ENCODE measurements at places on chromosomes 7 and 10. TPM values are rescaled to one million over a fixed set of nuclear protein-coding genes. Genes with fewer than 3 reads are reported as not detected.

METTL27 gene
- 5.9 TPM for total RNA-seq

TMEM196 gene
- 9.7 TPM for total RNA-seq

STAG3 gene
- total RNA-seq, result 0.55 TPM

SPDYE5 gene
- total RNA-seq, result 0.22 TPM

SYNPO2L gene
- total RNA-seq, result 2.5 TPM

C10orf62 gene
- not detected for total RNA-seq

NKX2-3 gene
- total RNA-seq, result not detected

EEPD1 gene
- 21.3 TPM for total RNA-seq

HOXA1 gene
- total RNA-seq, result 0.44 TPM

HECW1 gene
- 11.8 TPM for total RNA-seq

WDR86 gene
- 19.7 TPM for total RNA-seq

CRTAC1 gene
- 19.3 TPM for total RNA-seq

WDR37 gene
- 24.0 TPM for total RNA-seq

MKX gene
- total RNA-seq, result 13.1 TPM

PRSS37 gene
- total RNA-seq, result not detected

CHAT gene
- total RNA-seq, result 1.8 TPM

CYP3A4 gene
- total RNA-seq, result not detected

LIPF gene
- not detected for total RNA-seq

BEND7 gene
- 35.7 TPM for total RNA-seq

CHST15 gene
- 17.4 TPM for total RNA-seq

MUC12 gene
- not detected for total RNA-seq

PDCD4 gene
- total RNA-seq, result 155 TPM

EGR2 gene
- 2.3 TPM for total RNA-seq

SNX13 gene
- total RNA-seq, result 107 TPM

PPA1 gene
- total RNA-seq, result 123 TPM

NCAPG2 gene
- total RNA-seq, result 19.6 TPM

EN2 gene
- total RNA-seq, result 0.11 TPM

MOGAT3 gene
- not detected for total RNA-seq

ACADSB gene
- total RNA-seq, result 28.0 TPM

MKI67 gene
- total RNA-seq, result 16.4 TPM

ADO gene
- total RNA-seq, result 29.5 TPM

Data from camera-type eye (tissue), 1 donor.